SJSA1 (cell line): ENCODE measurements at places on chromosomes 4 and X. TPM values are rescaled to one million over a fixed set of nuclear protein-coding genes. Genes with fewer than 3 reads are reported as not detected.
A peak's percentile ranks its signal among the peaks of the same experiment; 100 is the strongest.

DRP2 gene
- 0.03 TPM in 1 of 2 replicates, not detected in the other for total RNA-seq

DNA sequence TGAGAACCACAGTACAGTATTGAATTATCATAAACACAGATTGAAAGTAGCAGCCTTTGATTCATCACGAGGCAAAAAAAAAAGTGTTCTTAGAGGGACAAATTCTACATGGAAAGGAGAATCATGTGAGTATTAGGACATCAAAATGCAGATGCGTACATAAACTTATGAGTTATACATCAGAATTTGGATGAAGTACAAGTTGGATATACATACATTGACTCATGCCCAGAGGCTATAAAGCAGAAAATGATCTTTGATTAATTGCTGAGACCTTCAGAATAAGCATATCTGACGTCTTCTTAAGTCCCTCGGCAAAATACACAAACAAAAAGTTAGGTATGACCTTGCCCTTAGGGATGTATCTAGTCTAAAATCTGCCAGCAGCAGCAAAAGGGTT, 206.4 kb downstream of the LDB2 start:
- DNase-seq: no peak

DNA sequence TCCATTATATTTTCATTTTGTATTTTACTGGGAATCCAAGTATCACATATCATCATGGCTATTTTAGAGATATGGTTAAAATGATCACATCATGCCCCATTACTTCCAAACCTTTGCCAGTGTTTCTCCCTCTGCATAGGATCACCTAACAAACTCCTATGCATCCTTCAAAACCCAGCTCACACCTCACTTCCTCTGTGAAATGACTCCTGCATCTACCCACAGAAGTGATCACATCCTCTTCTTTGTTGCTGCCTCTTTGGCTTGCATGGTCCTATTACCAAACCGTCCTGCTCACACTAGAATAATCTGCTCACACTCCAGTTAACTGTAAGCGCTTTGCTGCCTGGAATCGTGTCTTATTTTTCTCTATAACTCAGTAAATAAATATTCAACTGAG, 74.7 kb upstream of the C4orf50 start:
- no peak for DNase-seq

- DNase-seq: peak; percentile 59
These were observed 13.8 kb downstream of the MAD2L1 start for GRCh38 chr4:120052856-120053255.

NEUROG2 gene
- 0.03 TPM in 1 of 2 replicates, not detected in the other for total RNA-seq

NAT8L gene
- total RNA-seq: not detected in 2 replicates

DNA sequence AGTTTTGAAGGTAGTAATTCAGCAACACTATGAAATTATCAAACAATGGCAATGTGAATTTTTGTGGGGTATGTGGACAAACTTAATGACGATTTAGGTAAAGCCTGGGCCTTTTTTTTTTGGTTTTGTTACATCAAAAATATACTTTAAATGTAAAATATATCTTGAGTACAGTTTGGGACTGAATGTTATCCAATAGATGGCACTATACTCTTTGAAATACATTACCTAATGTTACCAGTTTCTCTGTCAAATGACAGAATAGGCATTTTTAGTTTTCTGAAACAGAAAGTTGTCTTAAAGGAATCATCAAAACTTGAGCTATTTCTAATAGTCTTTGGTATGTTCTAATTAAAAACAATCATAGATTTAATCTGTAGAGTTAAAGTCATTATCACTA, 1651.9 kb downstream of the C4orf33 start:
- no peak for DNase-seq

GRCh38 chr4:87006426-87006675, 71.5 kb downstream of the AFF1 start:
- DNase-seq: no peak

- DNase-seq: no peak
These were observed 610.0 kb upstream of the LCORL start for GRCh38 chr4:18631586-18631985.

- DNase-seq: no peak
These were observed 401.3 kb upstream of the NDST4 start for GRCh38 chr4:115514675-115515074.

- no peak for DNase-seq
These were observed 49.8 kb downstream of the SMPX start for GRCh38 chrX:21708116-21708515.

BMP3 gene
- 0.03 and 0.11 TPM in 2 replicates for total RNA-seq

DNA sequence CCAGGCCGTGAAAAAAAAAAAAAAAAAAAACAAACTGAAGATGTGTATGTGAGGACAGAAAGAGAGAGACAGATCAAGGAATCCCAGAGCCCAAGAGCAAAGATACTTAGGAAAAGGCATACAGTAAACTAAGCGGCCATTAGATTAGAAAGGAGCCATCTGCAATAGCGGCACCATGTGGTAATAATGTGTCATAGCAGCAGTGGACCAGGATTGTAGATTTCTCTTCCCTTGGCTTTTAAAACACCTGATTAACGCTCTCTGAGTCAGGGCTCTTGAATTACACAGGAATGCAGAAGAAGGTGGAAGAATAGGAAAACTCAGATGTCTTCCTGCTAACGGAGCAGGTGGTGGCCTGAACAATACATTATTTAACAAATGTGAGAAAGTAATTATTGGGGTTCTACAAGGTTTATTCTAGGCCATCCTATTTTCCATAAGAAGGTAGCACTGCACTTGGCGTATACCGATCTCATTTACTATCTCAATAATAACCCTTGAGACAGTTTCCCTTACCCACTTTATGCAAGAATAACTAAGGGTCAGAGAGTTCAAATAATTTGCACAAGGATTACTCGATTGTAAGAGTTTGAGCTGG, 182.7 kb downstream of the KCNIP4 start:
- no peak for DNase-seq
